ENCODE measurements at places on chromosomes 2 and 18.

- DNase-seq: no peak
Measured at GRCh38 chr18:57078614-57079013, 68.3 kb upstream of the BOD1L2 start.

DNA sequence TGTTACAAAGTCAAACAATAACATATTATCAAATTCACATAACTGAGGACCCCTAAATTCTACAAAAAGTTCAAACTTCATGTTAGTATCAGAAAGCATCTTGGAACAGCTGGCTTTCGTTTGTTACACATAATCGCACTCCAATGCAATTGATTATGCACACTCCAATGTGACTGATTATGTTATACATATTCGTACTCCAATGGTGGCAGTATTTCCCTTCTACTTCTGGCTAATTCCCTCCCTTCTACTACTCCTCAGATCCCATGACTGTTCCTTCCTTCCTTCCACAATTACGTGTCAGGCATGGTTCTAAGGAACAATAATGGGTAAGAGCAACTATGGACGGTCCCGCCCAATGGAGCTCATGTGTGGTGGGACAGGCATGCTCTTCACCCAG, 137.1 kb upstream of the CCDC150 start:
- no peak for DNase-seq

DNA sequence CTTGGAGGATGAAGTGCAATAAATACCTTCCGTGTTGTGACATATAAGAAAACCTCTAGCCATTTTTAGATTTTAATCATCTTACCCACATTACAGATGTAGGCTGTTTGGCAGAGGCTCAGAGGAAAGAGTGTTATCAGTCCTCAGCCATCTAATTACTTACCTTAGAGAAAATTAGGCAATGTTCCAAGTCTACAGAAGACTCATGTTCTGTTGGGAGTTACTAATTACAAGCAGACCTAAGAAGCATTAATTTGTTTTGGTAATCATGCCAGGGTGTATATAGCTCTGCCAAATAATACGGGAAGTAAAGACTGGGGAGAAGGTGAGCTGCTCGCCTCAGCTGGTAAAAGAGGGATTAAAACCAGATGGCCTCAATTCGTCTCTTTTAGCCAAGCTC, 125.8 kb upstream of the PGAP1 start:
- no peak for DNase-seq

DNA sequence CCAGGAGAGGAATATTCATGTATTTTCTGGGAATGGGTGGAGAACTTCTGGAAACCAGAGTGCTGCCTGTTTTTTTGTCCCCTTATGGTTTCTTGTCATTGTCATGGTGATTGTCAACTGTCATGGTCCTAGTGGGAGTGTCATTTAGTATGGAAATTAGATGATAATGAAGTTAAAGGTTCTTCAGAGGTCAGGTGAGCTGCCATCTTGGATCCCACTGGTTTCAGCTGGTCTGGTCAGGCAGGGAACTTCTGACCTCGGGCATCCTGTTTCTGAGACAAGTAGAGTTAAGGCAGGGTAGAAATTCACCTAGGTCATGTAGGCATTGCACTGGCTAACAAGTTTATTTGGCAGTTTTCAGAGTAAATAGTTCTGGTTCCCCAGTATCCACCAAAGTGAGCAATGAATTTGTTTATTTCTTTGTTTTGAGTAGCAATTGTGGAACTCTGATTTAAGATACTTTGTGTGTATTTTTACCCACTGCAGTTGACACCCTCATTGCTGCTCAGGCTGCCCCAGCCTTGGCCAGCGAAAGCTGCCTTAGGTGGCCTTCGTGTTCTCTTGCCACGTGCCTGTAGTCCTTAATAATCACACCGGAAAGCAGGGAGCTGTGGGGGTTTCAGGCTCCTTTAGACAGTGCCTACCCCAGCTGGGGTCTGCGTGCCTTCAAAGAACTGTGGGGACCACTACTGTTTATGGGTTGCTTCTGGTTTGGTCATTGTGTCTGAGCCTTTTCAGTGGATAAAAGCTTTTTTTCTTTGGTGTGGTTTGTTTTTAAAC, 48.7 kb downstream of the NCK2 start:
- no peak for DNase-seq

DNA sequence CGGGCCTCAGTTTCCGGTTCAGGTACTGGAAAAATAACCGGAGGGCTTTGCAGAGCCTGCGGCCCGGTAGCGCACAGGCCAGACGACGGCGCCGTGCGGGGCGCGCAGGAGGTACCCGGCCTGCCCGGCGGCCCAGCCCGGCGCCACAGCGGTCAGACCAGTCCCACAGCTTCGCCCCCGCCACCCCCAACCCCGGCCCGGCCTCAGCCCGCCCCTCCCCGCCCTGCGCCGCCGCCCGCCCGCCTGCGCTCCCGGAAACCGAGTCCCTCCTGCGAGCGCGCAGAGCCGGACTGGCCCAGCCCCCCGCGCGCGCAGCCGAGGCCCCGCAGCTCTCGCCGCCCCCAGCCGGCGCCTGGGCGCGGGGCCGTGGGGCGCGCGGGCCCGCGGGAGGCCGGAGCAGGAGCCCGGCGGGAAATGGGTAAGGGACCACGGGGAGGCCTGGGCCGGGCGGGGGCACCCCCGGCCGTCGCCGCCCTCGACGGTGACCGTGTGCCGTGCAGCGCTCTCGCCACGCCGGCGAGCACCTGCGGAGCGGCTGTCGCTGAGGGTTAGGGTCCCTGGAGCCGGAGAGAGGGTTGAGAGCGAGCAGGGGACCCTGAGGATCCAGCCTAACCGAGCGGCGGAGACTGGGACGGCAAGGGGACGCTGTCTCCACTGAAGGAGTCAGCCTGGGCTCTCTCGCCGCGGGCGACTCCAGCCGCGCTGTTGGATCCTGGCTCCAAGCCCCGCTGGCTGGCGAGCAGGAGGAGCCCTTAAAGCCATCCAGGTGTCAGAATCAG, 16.5 kb upstream of the PSD4 start:
- DNase-seq: no peak

DNA sequence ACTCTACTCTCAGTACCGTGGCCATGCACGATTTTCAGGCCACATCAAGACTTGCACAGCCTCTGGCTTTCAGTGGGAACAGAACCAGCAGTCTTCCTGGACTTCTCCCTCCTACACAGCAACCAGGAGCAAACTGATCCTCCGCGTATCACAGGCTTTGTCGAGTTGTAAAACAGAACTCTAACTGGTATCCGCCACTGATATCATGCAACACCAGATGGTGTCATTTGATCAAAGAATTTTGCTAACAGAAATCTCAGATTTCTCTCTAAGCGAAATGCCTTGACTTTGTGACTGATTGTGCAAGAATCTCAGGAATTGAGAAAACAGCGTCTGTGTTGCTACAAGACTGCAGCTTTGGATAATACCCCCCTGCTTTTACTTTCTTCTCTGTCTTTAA, 85.7 kb downstream of the COPS8 start:
- no peak for DNase-seq
